Activated CD4-positive, alpha-beta memory T cell treated with anti-CD3 and anti-CD28 coated beads, Interleukin-2, amount 10 ng/mL, durations not matched to agents 7 days and 5 days (primary cell): ENCODE measurements at places on chromosomes 6 and 20. TPM values are rescaled to one million over a fixed set of nuclear protein-coding genes. Genes with fewer than 3 reads are reported as not detected.

FAM162B gene
- not detected for total RNA-seq

GGTLC1 gene
- not detected for total RNA-seq

DNA sequence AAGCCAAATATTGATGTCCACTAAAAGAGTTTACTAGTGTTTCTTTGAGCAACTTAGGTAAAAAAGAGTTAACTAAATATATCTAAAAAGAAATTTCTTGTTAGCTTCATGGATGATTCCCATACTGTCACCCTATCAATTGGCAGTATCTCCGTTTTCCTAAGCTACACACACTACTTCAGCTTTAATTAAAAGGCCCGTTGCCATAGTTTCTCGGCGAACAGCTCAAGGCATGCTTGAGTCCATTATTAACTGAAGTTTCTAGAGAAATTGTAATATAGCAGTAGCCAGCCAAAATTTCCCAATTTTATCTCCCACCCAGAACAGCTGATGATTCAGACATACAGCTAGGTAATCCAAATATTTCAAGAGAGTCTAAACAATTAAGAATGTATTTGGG lies 20.0 kb upstream of the BEND6 start:
- no peak for DNase-seq

DNA sequence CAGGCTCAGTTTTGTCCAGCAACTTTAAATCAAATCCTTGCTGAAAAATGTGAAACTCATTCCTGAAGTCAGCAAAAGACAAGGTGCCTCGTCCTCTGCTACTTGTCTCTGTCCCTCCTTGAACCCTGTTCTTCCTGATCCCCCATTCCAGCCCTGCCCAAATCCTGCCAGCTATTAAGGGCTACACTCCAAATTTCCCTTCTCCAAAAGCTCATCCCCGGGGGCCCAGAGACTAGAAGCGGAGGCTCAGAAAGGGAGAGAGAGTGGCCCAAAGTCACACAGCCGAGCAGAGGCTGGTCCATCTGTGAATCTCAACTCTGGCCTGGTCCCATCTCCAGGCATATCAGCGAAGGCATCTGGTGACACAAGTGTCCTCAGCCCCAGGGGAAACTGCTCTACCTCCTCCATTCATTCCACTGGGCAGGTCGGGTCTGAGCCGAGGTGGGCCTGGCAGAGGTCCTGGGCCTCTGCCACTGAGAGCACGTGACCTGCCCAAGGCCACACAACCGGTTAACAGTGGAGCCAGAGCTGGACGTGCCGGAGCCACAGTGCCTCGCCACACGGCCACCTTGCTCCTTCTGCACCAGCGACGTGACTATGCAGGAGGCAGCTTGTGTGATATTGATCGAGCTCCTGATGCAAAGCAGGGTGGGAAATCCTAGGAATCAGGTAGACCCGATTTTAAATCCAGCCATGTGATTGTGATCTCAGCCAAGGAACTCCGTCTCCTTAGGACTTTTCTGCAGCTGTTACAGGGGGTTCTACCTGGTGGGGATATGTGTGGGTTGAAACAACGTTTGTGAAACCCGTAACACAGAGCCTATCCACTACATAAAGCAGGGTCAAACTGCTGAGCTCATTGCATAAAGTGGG lies 28.6 kb downstream of the NOL4L start:
- DNase-seq = no peak

DNA sequence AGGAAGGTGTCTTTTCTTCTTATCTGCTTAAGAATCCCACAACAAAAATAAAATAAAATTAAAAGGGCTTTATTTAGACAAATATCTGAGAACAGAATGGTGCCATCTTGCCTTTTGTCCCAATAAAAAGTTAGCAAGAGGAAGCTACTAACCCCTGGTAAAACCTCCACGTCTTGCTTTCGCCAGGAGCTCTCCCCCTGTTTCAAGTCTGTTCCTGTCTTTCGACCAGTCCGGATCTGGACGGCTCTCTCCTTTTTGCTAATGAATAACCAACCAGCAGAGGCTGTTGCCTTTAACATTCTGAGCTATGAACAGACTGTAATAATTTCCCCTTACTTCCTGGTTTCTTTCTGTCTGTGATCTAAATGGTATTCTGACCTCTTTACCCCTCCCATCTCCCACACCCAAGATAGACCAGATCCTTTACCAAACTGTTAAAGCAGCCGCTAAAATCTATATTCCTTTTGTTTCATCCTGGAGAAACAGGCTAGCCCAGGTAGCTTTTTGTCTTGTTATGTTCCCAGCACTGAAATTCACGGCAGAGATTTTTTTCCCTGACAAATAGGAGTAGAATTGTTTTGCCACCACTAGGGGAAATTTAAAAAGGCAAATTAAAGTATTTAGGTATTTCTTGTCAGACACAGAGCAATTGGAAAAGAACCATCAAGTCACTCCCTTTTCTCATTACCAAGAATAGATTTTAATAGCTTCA lies at the start of gene FRK:
Gene FRK, minus strand, starts transcription at position 320 of the 712 bp plus-strand sequence. CDS start 580 bp downstream, outside the sequence.
- DNase-seq = no peak

- DNase-seq = no peak
Observed at GRCh38 chr6:3532296-3532916, 75.6 kb upstream of the SLC22A23 start.
